GM19239 (cell line): ENCODE measurements at places on chromosomes 16 and 17.

DNA sequence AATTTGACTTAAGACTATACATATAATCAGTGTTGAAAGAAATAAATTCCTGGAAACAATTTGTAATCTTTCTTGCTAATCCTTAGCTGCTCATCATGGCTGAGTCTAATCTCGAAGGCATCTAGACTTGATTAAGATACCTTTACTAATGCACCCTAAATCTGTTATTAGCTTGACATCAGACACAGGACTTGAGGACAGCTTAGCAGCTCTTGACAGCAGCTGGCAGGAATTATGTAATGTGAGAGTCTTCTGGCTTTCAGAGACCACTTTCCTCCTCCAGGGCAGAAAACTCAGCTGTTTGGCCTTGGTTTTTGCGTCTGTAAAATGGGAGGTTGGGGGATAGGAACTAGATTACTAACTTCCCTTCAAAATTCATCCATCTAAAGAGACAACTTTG lies 7.1 kb upstream of the MPP2 start:
- no peak for DNase-seq

GRCh38 chr17:17356149-17356930 lies 53.2 kb downstream of the NT5M start:
- peak; percentile 83 for DNase-seq

DNA sequence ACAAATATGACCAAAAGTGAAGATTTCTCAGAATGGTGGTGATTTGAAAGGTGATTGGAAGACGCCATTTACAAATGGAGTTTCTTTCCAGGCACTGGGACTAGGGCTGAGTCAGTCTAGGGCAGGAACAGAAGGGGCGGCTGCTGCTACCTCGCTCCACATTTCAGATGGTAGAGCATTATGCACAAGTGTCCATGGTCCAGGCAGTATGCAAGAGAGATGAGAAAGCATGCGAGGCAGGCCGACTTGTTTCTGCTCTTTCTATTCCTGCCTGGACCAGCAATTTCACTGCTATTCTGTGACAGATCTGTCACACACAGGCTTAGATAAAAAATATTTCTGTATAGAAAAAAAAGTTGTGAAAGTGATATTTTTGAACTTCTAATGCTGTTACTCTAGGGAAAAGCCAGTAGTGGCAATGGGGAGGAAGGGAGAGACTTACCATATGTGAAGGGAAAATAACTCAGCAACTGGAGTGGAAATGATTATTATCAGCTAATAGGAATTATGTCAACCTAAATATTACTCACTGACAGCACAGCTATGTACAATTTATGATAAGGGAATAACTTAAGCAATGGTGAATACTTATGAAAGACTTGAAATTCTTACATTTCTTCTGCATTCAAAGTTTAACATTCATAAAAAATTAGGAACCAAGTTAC lies 134.7 kb upstream of the NETO2 start:
- DNase-seq: no peak

GRCh38 chr16:84617041-84617790 lies 662 bp downstream of the COTL1 start:
- no peak for DNase-seq

DNA sequence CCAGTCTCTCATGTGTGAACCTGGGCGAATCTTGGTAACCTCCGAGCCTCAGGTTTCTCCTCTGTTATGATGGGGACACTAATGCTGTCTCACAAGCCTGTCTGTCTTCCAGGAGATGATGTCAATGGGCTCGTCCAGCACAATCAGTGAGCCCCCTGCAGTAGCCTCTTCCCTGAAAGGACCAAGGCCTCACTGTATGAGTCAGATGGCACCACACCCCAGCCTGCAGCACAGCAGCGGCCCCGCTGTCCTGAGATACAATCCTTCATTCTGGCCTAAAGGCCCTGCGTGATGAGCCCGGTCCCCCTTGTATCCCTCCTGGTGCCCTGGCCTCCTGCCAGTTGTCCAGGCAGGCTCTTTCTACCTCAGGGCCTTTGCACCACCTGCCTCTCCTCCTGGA lies 234.4 kb downstream of the IRF8 start:
- no peak for DNase-seq

DNA sequence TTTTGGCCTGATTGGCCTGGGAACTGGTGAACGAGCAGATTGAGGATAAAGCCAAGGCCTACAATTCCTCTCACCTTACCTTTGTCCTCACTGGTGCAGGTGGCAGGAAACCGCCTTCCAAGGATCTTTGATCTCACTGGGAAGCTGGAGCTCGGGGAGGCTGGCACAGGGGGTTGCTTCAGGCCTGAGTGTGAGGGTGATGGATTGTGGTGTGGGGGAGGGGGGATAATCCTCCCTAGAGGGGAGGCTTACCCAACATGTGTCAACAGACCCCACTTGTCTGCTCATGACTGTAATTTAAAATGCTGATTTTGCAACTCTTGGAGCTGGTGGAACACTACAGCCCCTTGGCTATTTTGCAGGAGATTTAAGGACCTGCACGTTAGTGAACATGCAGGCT lies 4.5 kb upstream of the RMI2 start:
- no peak for DNase-seq

DNA sequence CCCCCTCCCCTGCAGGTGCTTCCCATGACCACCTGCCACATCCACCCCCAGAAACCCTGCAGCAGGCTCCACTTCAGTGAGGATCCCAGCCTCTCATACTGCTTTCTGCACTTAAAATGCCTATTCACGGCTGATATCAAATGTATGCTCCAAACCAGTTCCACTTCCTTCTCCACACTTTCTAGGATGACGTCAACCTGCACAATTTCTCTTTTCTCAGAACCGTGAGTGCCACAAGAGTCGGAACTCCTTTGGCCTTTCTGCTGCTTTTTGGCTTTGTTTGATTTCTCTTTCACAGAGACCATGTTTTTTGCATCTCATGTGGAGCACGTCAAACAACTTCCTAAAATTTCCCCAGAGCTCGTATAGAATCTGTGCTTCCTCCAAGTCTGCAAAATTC lies 378.8 kb upstream of the TNRC6C start:
- no peak for DNase-seq

DNA sequence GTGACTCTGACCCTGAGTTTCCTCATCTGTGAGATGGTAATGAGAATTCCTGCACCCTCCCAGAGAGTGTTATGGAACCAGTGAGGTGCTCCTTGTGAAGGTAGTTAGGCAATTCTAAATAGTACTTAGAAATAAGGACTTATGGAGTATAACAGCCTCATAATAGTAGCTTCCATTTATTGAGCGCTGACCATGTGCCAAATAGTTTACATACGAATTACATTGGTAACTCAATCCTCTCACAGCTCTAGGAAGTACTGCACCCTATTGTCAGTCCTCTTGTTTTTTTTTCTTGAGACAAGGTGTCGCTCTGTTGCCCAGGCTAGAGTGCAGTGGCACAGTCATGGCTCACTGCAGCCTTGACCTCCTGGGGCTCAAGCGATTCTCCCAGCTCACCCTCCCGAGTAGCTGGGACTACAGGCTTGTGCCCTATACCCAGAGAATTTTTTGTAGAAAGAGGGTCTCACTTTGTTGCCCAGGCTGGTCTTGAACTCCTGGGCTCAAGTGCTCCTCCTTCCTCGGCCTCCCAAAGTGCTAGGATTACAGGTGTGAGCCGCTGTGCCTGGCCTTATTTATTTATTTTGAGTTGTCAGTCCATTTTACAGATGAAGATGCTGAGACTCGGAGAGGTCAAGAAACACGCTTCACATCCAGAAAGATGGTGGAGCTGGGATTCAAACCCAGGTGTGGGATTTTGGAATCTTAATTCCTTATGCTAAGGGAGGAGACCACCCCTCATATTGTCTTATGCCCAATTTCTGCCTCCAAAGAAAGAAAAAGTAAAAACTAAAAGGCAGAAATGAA lies 2.9 kb downstream of the TNS4 start:
- DNase-seq: no peak

DNA sequence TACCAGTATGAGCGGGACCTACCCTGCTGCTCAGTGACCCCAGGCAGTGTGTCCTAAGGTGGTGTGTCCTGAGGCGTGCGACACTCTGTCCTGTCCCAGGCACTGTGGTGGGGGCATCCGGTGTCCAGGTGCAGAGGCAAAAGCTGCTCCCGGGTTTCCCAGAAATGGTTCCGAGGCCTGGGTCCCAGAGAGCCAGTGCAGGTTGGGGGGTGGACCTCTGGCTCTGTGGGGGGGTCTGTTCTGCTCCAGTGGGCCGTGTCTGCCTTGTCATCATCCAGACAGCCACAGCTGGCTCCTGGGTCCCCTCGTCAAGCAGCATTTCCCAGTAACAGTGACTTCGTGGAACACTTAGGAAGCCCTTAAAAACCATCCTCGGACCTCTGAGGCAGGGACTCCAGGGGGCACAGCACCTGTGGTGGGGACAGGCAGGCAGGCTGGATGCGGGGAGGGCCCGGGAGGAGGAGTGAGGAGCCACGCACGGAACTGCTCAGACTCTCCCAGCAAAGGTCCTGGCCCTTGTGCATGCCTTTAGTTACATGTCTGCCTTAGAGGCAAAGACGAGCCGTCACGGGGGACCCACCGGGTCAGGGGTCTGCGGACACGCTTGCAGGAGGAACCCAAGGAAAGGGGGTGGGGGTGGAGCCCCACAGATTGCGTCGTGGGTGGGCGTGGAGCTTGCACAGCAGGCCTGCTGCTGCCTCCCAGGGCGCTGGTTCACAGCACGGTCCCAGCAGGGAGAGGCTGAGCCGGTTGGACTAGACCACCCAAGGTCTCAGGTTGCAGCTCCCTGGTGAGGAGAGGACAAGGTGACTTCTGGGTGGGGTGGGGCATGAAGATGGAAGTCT lies 5.6 kb downstream of the SLC16A3 start:
- no peak for DNase-seq

GRCh38 chr16:84155771-84156170 lies 10.7 kb downstream of the DNAAF1 start:
- DNase-seq: no peak

DNA sequence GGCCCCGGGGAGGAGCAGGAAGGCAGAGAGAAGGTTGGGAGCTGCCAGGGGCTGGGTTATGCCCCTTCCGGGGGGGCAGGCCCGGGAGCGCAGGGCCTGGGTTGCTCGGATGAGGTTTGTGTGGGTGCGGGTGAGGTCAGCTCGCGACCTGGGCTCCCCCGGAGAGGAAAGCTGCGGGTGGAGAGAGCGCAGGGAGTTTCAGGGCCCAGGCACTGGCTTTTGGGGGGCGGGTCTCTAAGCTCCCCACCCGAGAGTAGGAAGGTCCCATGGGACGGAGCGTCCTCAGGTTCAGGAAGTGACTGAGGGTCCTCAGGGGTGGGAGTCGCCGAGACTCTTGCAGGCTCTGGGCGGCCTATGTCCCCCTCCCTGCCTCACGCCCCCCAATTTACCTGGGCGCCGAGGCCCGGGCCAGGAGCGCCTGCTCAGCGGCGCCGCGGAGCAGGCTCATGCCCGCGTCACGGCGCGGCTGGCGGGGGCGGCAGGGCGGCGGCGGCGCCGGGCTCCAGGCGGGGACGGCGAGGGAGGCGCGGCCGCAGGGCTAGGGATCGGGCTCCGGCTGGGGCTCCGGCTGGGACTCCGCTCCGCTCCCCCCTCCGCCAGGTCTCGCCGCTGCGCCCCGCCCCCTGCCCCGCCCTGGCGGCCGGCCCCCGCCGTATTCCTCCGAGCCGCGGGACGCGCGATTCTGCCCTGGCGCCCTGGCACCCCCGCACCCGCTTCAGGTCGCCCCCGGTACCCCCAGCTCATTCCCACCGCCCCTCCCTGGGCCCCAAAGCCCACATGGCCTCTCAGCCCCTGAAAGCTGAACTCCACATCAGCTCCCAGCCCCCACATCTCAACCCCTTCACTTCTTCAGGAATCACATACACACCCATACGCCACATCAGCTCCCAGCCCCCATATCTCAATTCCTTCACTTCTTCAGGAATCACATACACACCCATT lies at the start of gene DOK4:
DOK4 (minus strand) TSS at position 578 of the 942 bp plus-strand sequence. CDS start 6,986 bp downstream, outside the sequence.
- peak; percentile 93 for DNase-seq

DNA sequence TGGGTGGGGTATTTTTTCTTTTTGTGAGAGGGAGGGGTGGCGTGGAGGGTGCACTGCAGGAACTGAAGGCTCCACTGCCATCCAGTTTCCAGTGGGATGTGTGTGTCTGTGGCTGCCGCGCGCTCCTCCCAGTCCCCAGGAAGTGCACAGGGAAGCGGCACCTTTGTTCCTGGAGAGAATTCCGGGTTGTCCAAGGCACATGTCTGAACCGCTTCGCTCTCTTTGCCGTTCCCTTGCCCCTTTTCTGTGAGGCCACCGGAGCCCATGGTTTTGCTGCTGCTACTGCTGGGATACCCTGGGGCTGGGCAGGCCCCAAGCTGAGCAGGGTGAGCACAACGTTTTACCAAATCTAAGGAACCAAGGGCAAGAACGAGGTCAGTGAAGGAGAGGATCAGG lies 19.5 kb downstream of the ACSF3 start:
- DNase-seq: no peak

- DNase-seq: no peak
These were observed 13.8 kb upstream of the SP6 start for GRCh38 chr17:47864791-47865216.

GRCh38 chr17:42982266-42982665 lies 1.9 kb downstream of the RUNDC1 start:
- no peak for DNase-seq

DNA sequence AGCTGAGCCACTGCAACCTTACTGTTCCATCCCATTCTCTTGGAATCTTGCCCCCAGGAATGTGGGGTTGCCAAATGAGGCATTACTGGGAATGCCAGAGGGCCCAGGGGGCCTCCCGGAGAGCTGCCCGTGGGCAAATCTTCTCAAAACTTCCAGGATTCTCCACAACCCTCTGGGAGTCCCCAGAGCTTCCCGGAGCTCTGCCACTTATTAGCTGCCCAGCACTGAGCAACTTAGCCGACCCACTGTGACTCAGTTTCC lies 306.0 kb downstream of the FOXL1 start:
- DNase-seq: no peak

- DNase-seq: no peak
These were observed 27.1 kb downstream of the HNF1B start for GRCh38 chr17:37717627-37718323.

GRCh38 chr17:10612957-10613744 lies 44.0 kb downstream of the MYH3 start:
- no peak for DNase-seq

GRCh38 chr17:60386147-60387058 lies 5.5 kb downstream of the USP32 start:
- no peak for DNase-seq

- no peak for DNase-seq
These were observed 205.2 kb upstream of the WSCD1 start for GRCh38 chr17:5864741-5865657.
